ENCODE measurements at places on chromosomes 11 and 22.

- no peak for DNase-seq
Observed at GRCh38 chr22:46484861-46485595, 52.4 kb downstream of the CELSR1 start.

DNA sequence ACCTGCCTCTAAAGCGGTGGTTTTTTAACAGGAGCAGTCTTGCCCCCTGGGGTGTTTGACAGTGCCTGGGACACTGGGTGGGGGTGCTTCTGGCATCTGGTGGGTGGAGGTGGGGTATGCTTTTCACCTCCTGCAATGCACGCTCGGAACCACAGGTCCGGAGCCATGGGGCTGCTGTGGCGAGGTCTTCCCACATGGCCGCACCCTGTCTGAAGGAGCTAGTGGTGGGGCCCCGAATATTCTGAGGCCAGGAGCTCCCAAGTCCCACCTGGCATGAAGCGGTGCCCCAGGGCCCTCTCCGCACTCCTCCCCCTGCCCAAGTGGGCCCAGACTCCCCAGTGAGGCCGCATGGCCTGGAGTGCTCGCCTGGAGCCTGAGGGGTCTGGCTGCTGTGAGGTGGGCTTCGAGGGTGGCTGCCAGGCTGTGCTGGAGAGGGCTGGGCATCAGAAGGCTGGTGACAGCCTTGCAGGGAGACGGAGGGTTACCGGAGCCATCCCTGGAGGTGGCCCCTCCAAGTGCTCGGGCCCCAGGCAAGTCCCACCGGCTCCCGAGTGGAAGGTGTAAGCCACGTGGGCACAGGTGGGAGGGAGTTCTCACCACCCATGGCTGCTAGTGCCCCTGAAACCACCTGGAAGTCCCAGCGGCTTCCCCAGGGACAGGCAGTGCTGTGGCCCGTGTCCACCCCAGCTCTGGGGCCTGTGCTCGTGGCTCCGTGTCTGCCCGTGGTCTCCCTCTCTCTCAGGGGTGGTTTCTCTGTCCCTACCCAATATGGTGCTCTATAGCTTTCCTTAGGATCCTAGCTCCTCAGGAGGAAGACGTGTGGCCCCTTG is 15.1 kb downstream of the TBX1 start:
- DNase-seq = no peak

GRCh38 chr11:16184588-16184987 is 171.8 kb downstream of the SOX6 start:
- no peak for DNase-seq

DNA sequence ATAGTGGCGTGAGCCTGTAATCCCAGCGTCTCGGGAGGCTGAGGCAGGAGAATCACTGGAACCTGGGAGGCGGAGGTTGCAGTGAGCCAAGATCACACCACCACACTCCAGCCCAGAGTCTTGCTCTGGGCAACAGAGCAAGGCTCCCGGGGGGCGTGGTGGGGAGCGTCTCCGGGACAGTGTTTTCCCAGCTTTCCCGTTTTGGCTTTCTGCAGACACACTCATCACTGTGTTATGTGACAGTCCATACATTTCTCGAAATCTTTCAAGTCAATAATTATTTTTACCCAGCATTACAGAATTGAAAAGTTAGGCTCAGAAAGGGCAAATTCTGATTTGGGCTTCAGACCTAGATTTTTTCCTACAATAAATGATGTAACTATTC is 31.7 kb downstream of the NEAT1 start:
- DNase-seq = no peak

DNA sequence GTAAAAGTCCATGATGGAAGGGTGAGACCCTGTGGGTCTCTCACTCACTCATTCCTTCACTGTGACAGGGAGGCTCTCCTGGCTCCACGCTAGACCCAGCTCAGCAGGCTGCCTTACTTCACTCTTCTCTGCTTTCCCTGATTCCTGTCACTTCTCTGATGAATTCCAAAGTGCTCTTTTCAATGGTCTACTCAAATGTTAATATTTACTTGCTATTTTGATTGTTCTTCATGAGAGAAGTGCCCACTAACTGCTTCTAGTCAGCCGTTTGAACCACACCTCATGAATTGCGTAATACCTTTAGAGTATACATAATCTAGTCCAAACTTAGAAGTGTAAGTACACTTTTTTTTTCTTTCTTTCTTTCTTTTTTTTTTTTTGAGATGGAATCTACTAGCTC is 1350.2 kb upstream of the RAG2 start:
- DNase-seq = no peak

DNA sequence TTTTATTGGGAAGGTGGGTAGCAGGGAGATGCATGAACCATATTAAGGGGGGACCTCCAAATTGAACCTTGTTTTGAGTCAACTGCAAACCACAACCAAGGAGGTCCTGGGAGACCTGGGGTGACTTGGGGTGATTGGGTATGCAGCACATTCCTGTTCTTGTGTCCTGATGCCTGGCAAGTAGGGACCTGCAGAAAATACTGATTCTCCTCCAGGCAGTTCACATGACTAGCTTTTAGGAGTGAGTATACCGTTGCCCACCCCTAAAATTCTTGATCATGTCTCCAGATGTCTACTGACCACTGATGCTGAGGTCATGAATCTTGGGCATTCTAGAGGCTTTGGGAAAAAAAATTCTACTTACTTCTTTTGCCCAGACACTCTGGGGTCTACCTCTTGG is 6.3 kb downstream of the EHF start:
- no peak for DNase-seq

GRCh38 chr11:64235437-64236161 is 1.2 kb downstream of the VEGFB start:
- no peak for DNase-seq

GRCh38 chr22:37232140-37232998 is 11.7 kb downstream of the RAC2 start:
- no peak for DNase-seq

GRCh38 chr11:122189229-122189628 is 73.2 kb upstream of the BLID start:
- no peak for DNase-seq

DNA sequence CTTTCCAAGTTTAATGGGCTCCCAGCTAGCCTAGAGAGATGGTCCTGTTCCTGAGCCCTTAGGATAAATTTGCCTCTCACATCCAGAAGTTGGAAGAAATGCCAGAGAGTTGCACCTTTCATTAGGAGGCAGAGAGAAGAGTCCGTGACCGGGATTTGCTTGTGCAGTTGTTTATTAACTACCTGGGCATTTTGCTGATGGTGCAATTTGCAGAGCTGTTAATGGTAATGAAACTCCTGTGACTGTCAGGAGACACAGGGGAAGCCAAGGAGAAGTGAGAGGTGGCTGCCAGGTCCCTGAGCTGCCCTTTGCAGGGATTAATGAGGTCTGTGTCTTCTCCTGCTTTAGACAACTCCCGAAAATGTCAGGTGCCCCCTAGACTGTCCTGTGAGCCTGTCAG is 69.1 kb upstream of the B3GAT1 start:
- DNase-seq = no peak

- no peak for DNase-seq
Observed at GRCh38 chr11:130171534-130171933, 12.0 kb downstream of the ST14 start.

DNA sequence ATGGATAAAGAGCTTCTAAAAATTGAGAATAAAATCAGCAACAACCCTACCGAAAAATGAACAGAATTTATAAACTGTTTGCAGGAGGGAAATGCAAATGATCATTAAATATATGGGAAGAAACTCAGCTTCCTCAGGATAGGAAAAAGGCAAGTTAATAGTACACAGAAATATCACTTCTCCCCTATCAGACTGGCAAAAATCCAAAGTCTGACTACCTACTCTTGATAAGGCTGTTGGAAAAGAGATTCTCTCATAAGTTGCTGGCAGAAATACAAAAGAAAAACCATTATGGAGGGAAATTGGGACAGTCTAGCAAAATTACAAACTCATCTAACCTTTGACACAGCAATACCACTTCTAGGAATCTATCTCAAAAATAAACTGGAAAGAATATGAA is 100.9 kb upstream of the LDLRAD3 start:
- DNase-seq = no peak

DNA sequence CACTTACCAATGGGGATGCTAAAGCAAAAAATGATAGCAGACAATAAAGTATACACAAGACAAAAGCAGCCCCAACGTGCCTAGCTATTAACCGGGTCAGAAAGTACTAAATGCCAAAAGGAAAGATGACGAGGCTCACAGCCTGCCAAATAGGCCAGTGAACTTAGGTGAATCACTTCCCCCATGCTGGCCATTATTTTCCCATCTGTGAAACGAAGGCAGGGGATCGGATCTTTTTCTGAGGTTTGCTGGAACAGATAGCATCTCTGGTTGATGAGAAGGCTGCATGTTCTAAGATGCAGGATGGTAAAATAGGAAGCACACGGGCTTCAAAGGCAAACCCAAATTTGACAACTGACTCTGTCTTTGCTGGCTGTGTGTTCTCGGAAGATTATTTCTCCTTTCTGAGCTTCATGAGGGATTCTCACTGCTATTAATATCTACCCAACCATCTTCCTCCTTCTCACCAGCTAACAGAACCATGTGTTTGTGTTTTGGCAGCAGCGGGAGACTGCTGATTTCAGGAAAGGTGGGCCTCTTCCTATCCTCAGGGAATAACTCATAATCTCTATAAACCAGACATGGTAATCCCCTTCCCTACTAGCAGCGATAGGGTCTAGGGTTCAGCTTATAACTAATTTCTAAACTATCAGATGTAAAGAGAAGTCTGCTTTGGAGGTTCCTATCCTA is 390.7 kb downstream of the LARGE1 start:
- no peak for DNase-seq

GRCh38 chr11:83642500-83642899 is 356.3 kb upstream of the CCDC90B start:
- no peak for DNase-seq

- no peak for DNase-seq
Observed at GRCh38 chr22:45916515-45916914, 60.4 kb downstream of the WNT7B start.

DNA sequence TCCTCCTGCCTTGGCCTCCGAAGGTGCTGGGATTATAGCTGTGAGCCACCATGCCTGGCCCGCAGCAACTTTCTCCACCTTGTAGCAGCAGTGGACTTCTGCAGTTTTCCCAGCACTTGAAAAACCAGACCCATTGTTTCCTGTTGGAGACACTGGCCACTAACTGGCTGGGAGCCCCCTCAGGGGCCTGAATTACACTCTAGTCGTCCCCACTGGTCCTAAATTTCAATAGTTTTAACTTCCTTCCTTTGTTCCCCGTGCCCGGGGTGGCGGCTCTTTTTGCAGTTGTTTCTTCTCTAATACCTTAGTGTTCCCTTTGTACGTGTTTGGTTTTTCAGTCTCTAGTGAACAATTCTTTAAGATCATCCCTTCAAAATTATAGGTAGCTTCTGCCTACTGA is 2.6 kb upstream of the MRGPRE start:
- no peak for DNase-seq

DNA sequence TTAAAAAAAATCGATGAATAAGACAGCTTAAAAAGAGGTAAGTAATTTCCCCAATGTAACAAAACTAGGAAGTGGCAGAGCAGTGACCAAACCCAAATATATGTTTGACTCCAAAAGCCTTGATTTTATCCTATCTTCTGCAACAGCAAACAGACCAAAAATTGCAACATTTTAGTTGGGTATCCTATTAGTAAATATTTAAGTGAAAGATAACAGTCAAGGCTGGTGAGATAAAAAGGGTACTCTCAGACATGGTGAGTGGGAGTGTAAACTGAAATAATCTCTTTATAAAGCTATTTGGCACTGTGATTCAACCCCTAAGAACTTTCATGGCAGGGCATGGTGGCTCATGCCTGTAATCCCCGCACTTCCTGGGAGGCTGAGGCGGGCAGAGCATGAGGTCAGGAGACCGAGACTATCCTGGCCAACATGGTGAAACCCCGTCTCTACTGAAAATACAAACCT is 1.9 kb upstream of the RDX start:
- no peak for DNase-seq

DNA sequence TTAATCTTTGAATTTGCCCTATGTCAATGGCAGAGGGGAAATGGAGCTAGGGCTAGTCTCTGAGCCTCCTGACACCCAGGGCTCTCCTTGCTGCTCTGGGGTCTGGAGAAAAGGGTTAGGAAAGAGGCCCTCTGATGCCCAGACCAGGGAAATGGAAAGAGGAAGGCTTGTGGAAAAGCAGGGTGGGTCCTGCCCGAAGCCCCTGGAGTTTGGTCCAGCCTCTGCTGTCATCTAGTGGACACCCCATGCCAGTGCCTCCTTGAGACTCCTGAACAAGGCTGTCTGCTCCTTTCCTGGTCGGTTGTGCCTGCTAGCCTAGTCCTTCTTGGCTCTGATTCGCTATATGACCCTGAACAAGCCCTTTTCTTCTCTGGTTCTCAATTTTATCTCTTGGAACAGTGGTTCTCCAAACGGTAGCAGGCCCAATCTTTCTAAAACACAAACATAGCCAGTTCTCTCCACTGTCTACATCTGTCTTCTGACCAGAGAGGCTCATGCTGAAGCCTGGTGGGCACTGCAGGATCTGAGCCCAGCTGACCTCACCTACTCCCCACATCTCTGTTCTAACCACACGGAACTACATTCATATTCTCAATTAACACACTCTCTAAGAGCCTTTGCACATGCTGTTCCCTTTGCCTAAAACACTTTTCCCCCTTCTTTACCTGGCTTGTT is 8.8 kb upstream of the PLA2G3 start:
- peak; percentile 67 for DNase-seq

DNA sequence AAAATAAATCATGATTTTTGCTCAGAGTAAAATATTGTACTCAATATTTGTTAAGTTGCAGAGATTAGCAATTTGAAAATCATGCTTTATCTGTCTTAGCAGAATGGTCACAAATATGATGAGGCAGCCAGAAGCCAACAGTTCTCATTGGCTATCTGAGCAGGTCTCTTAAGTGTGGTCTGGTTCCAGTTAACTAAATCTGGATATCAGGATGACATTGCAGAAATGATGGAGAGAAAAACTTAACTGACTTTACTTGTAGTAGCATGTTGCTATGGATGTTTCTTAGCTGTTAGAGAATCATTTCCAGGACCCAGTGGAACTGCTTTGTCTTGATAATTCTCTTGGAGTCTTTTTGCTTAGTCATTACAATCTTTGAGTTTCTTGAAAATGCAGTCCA is 1070.3 kb downstream of the JRKL start:
- DNase-seq = no peak

DNA sequence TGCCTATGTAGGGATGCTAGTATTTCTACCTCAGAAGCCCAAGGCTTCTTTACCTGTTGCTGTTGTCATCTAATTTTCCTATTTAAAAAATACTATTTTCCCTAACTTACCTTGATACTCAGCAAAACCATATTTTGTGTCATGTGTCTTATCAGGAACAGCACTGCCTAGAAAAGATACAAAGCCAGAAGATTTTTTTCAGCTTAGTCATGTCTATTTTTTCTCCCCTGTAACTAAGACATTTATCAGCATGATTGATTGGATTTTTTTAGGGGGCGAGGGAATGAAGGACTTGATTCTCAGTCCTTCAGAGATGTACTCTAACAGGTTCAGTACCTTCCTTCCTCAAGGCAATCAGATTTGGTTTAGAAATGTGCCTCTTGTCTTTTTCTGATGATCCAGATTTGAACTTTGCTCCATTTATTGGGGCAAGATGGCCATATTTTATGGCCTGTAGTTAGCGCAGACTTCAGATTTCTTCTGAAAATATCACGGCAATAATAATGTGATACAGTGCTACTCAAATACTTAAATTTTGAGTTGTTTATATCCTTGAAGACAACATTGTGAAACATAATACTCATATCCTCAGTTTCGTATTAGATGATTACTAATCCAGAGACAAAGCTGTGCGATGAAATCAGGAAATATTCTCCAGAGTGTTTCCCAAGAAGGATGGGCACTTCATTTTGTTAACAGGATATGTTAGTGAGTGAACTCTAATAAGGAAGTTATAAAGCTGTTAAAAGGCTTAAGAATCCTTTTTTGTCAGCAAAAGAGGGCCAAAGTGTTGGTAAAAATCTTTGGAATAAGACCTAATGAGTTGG is 3.8 kb upstream of the PIK3IP1 start:
- no peak for DNase-seq

- DNase-seq = no peak
Observed at GRCh38 chr11:131593301-131593700, 222.9 kb downstream of the NTM start.
